ENCODE measurements at places on chromosomes 1 and 21. TPM values are rescaled to one million over a fixed set of nuclear protein-coding genes. Genes with fewer than 3 reads are reported as not detected.

DNA sequence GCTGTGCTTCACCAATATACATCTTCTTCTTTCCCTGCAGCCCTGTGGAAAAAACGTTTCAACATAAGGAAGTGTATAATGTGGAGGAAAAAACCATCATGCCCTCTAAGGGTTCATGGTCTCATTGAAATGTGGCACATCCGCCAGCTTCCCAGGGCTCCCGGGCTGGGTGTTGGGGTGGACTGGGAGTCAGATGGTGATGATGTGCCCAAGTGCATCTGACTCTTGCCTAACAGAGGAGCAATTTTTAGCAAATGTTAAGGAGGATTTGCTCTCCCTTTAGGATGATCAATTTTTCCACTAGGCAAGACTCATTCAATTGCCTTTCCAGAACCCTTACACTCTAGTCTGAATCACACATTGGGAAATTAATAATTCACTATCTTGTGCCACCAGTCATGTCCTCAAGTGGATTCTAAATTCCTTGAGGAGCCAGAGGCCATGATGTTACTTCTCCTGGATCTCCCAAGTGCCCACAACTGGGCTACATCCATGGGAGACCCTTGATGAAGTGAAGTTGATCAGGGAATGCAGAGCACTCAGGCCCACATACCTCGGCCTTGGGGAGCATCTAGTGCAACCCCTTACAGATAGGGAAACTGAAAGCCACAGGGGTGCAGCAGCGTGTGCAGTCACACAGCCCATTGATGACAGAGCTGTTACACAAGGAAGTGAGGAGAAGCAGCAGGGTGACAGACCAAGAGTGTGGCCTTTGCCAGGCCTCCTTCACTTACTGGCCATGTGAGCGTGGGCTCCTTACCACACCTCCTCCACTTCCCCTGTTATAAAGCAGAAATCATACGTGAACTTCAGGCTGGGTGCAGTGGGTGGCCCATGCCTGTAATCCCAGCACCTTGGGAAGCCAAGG, 100.0 kb upstream of the SLC44A3 start:
- no peaks in the 10 kb centered on the region for H3K27me3 ChIP-seq
- H3K27ac ChIP-seq = no peak overlapping the region
- DNase-seq = no peak
- no peak overlapping the region for H3K4me3 ChIP-seq

DNA sequence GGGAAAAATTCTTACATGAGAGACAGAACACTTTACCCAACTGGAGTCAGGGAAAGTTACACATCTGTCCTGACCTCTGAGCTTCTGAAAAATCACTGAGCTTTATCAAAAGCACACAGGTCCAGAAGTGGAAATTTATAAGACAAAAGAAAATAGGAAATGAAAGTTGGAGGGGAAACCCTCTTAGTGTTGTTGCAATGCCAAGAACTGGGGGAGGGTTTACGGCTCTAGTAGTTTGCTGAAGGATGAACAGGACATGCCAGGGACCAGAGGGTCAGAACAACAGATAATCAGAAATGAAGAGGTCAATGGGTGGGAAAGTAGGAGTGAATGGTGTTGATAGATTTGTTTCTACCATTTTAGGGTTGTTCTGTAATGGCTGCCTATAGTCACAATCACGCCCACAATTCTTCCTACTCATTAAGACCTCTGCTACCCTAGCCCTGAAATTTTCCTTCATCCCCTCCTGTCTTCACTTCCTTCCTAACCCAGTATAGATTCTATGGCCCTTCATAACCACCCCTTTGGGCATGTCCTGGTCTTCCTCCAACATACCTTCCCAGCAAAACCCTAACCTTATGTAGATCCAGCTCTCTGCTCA, 30.3 kb upstream of the FMOD start:
- no peaks in the 10 kb centered on the region for H3K27me3 ChIP-seq
- peaks cover 13% of the 10 kb centered on the region for H3K4me1 ChIP-seq
- DNase-seq = no peak
- no peak overlapping the region for H3K4me3 ChIP-seq
- no peaks in the 10 kb centered on the region for H3K36me3 ChIP-seq

- DNase-seq = no peak
- no peak within 1 kb of the TSS for H3K27ac ChIP-seq
- no peak within 1 kb of the TSS for H3K4me3 ChIP-seq
- no peaks in the 10 kb centered on the region for H3K4me1 ChIP-seq
Observed at GRCh38 chr1:1206376-1206965, at the start of gene TNFRSF18. Gene TNFRSF18 (minus strand): TSS chr1:1206592. CDS start chr1:1206571, 21 bp downstream.

- H3K4me1 ChIP-seq = peaks cover 6% of the 10 kb centered on the region
- H3K27ac ChIP-seq = peak overlapping the region; percentile 33
- no peaks in the 10 kb centered on the region for H3K36me3 ChIP-seq
- DNase-seq = no peak
- no peak overlapping the region for H3K4me3 ChIP-seq
- no peaks in the 10 kb centered on the region for H3K27me3 ChIP-seq
Observed at GRCh38 chr1:184424945-184425344, 38.1 kb downstream of the C1orf21 start.

The TRIM58 gene
- 2.8 TPM for total RNA-seq

DNA sequence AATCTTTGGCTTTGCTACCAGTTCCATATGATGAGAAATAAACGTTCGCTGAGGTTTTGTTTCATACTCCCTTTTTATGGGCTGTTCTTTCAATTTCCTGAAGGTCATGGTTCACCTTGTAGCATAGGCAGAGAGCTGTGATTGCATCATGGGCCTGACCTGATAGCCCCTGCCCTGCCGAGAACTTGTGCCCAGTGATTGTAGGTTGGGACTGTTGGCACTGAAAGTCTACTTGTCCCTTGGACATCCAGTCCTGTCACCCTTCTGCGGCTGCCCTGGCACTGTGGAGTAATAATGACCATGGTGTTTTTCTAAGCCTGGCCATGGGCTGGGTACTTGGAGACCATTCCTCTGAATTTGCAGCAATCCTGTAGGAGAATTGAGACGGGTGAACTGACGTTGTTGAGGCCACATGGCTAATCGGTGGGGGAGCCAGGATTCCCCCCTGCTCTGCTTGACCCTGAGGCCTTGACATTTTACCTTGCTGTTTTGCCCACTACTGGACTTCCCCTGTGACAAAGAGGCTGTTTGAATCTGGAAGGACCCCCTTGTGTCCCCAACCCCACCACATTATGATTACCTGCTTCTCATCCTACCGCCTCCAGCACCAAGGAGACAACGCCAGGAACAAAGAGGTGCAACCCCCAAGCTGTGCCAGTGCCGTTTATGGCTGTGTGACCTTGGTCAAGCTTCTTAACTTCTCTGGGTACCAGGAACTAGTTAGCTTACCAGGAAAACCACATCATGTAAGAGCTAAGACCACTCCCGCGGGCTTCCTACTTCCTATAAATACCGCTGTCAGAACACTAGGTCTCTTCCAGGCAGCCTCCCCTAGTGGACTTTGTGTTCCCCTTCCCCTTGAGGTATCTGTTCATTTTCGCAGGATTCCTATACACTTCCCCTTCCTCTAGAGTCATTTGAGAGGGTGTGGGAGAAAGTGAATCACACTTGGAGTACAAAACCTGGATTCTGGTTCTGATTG, 23.4 kb downstream of the SESN2 start:
- no peaks in the 10 kb centered on the region for H3K27me3 ChIP-seq
- H3K4me1 ChIP-seq = no peaks in the 10 kb centered on the region
- DNase-seq = no peak

DNA sequence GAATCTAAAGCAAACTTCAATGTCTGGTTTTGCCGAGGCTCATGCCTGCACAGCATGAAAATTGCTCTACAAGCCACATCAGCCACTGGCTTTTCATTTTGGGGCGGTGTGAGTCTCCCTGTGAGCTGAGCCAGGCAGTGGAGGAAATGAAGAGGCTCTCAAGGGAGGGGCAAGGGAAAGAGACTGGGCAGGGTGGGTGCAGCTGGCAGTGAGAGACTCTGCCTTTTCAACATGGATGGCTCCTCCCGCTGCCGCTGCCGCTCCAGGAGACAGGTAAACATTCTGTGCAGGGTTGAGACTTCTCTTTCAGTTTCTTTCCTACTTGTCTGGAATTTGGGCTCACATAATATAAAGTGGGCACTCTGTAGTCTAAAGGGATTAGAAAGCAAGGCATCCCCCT, 11.3 kb upstream of the CTSE start:
- H3K27ac ChIP-seq = no peak overlapping the region
- H3K4me3 ChIP-seq = no peak overlapping the region

The DTL gene
- 16.0 TPM for total RNA-seq

DNA sequence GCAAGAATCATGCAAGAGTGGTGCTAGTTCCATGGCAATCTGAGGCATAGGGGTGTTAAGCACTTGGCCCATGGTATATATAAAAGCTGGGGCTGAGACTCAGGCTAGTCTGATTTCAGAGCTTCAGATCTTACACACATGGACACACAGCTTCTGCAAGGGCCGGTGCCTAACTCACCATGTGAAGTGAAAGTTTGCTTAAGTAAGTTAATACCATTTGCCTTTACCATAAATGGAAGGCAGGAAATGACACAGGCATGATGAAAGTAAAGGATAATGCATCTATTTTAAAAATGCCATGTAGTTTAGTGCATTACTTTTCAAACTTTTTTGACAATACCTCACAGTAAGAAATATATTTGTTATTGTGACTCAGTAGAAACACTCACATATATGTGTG, 122.6 kb downstream of the KCNJ6 start:
- no peak overlapping the region for H3K27ac ChIP-seq
- H3K36me3 ChIP-seq = no peaks in the 10 kb centered on the region
- H3K27me3 ChIP-seq = no peaks in the 10 kb centered on the region
- no peak overlapping the region for H3K4me3 ChIP-seq

The GPR3 gene
- 1.9 TPM for total RNA-seq

The TMPRSS2 gene
- 1.5 TPM for total RNA-seq

DNA sequence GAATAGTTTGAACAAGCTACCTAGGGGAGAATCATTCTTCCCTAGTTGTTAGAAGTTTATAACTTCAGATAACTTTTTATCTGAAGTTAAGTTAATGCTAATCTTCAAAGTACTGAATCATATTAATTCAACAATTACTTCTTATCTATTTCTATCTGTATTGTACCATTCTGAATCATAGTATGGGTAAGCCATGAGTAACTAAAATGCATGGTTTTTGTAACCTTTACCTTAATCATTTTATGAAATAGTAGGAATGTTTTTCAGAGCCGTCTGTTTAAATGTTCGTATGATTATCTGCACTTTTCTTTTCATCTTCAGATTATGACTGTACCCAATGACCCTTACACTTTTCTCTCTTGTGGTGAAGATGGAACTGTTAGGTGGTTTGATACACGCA, 50.3 kb upstream of the MPC2 start:
- no peaks in the 10 kb centered on the region for H3K4me1 ChIP-seq
- H3K36me3 ChIP-seq = no peaks in the 10 kb centered on the region
- H3K27ac ChIP-seq = no peak overlapping the region
- no peaks in the 10 kb centered on the region for H3K27me3 ChIP-seq
- no peak for DNase-seq

GRCh38 chr1:233168384-233168783, 127.1 kb downstream of the PCNX2 start:
- H3K27ac ChIP-seq = no peak overlapping the region
- H3K27me3 ChIP-seq = no peaks in the 10 kb centered on the region
- no peak overlapping the region for H3K4me3 ChIP-seq
- no peak for DNase-seq
- H3K4me1 ChIP-seq = no peaks in the 10 kb centered on the region
- no peaks in the 10 kb centered on the region for H3K36me3 ChIP-seq

DNA sequence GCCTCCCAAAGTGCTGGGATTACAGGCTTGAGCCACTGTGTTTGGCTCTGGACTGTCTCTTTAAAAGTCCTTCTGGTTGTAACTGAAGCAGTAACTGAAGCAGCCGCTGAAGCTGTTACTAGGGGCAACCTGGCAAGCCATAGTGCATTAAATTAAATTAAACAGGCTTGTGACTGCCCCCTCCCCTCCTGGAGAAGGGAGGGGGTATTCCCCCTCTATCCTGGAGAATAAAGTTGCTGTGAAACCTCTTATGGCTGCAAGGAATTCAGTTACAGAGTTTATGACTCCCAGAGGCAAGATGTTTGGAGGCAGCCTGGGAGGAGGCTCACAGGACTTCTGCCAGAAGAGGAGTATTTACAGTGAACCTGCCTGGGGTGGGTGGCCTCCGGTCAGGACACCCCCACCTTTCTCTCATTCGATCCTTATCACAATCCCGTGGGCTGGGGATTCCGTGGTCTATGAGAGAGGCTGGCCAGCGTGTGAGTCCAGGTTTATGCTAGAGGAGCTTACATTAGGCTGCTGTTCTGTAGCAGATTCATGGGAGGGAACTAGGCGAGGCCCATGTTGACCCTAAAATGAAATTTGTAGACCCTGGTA, 8.3 kb downstream of the TTC22 start:
- H3K36me3 ChIP-seq = no peaks in the 10 kb centered on the region
- no peaks in the 10 kb centered on the region for H3K27me3 ChIP-seq
- DNase-seq = peak; percentile 67

- H3K4me3 ChIP-seq = no peak overlapping the region
- no peaks in the 10 kb centered on the region for H3K4me1 ChIP-seq
- H3K27me3 ChIP-seq = no peaks in the 10 kb centered on the region
- H3K36me3 ChIP-seq = no peaks in the 10 kb centered on the region
- DNase-seq = no peak
- no peak overlapping the region for H3K27ac ChIP-seq
Observed at GRCh38 chr1:235861857-235862256, 4.8 kb downstream of the LYST start.

DNA sequence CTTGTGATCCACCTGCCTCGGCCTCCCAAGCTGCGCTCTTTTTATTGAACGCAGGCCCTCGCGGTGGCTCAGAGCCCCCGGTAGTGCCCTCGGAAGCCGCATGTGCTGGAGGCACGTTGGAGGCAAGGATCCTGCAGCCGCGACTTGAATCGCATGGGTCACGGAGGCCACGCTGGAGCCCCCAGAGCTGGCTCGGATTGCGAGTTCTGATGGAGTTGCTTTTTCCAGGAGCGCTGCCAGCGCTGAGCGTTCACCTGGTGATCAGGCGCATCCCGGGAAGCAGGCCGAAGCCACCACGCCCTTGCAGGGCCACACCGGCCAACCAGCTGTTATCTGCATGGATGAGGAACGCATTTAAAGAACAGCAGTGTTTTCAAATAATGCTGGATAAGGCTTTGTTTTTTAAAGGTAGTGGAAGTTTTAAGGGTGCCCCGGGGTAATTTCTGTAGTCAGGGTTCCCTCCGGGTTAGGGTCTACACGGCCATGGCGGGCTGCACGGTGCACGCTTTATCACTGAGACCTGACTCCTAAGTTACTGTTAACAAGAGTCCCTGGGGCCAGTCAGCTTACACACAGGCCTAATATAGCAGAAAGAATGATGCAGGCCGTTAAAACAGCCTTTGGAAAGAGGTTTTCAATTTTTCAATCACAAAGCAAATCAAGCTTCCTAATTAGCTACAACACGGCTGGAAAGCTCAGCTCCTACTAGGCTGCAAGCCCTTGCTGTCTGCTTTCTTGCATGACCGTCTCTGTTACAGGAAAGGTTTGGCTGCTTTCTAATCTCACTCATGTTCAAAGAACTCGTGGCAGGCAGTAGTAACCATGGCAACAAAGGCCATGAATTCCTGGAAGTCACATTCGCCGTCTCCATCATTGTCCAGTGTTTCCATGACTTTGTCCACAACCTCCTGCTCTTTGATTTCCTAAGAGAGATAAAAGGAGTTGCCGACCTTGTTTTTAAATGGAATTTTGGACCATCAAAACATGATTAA, 6.0 kb downstream of the S100B start:
- H3K27me3 ChIP-seq = no peaks in the 10 kb centered on the region
- H3K4me1 ChIP-seq = no peaks in the 10 kb centered on the region
- DNase-seq = no peak
- peak overlapping the region; percentile 61 for H3K27ac ChIP-seq

GRCh38 chr21:45004059-45004422, 64.2 kb downstream of the SLX9 start:
- peak; percentile 6 for DNase-seq
- H3K36me3 ChIP-seq = no peaks in the 10 kb centered on the region
- H3K4me3 ChIP-seq = no peak overlapping the region
- no peaks in the 10 kb centered on the region for H3K27me3 ChIP-seq
- no peaks in the 10 kb centered on the region for H3K4me1 ChIP-seq
- H3K27ac ChIP-seq = no peak overlapping the region

- H3K27ac ChIP-seq = no peak overlapping the region
- H3K36me3 ChIP-seq = no peaks in the 10 kb centered on the region
- no peak for DNase-seq
Observed at GRCh38 chr1:17086751-17087150, 32.5 kb downstream of the PADI2 start.

Data from uterus (tissue), 4 donors.